ENCODE measurements at places on chromosomes 2 and 18.

DNA sequence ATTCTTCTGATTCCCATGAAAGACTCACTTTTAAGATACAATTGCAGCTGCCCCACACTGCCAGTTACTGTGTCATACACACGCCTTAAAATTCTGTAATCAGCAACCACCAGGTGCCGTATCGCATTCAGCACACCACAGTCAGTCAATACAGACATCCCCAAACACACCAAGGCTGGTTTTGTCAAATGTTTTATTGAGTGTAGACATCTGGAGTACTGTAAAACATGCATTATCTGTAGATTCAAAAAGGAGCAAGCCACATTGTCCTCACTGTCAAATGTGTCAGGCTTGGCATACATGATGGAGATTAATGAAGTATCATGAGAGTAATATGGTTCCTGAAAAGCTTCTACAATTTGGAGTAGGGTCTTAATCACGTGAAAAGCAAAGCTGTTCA, 109.7 kb upstream of the SP3 start:
- DNase-seq = no peak

GRCh38 chr2:180225118-180225517, 218.0 kb upstream of the CWC22 start:
- no peak for DNase-seq

DNA sequence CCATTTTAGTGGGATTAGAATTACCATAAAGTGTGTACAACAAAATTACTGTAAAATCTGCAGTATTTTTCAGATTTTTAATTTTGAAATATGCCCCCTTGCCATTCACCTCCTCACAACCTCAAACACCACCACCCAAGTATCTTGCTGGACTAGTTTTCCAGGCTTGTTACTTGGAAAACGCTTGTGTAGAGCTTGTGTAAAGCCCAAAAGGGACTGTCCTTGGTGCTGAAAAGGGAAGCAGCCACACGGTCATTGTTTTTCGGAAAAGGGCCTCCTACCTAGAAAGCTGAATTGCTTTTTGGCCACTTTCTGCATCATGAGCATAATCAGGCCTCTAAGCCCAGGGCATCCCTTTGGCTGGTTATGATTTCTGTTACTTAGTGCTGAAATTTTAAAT, 563.4 kb downstream of the LRRTM4 start:
- no peak for DNase-seq

DNA sequence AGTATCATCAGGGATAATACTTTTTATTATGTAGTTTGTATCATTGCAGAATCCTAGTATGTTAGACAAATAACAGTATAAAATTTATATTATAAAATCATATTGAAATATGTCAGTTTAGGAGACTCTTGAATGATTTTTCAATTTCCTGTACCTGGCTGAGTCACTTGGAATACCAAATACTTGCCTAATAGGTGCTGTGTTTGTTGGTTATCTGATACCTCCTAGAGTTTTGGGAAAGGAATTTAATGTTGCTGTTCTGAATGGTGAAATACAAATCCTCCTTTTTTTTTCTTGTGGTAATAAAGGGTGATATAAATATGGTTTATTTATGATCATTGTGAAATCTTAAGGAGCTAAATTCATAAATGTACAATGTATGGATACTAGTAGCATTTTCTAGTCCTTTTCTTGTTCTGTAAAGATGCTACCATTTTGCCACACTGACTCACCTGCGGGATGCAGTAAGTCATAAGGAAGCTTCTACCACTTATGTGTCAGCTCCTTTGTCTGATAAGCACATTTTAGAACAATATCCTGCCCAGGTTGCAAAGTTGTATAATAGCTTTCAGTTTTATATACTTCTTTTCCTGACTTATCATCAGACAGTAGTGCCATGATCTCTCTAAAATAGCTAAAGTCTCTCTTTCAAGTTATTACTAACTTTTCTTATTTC, 465.5 kb downstream of the XIRP2 start:
- no peak for DNase-seq

DNA sequence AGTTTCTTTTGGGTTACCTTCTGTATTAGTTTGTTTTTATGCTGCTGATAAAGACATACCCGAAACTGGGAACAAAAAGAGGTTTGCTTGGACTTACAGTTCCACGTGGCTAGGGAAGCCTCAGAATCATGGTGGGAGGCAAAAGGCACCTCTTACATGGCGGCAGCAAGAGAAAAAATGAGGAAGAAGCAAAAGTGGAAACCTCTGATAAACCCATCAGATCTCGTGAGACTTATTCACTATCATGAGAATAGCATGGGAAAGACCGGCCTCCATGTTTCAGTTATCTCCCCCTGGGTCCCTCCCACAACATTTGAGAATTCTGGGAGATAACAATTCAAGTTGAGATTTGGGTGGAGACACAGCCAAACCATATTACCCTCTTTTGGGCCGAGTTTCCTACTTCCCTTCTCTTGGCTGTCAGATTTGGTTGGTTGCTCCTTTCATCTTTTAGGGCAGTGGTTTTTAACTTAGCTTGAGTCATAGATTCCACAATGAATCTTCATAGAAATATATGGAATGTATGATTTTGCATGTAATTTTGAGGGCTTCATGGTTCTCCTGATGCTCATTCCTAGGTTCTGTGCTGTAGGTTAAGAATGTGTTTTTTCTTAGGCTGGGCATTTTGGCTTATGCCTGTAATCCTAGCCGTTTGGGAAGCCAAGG, 44.2 kb downstream of the CEP192 start:
- DNase-seq = no peak

Measured in SW 1271 (cell line).